ENCODE measurements at places on chromosomes 12 and 14.

DNA sequence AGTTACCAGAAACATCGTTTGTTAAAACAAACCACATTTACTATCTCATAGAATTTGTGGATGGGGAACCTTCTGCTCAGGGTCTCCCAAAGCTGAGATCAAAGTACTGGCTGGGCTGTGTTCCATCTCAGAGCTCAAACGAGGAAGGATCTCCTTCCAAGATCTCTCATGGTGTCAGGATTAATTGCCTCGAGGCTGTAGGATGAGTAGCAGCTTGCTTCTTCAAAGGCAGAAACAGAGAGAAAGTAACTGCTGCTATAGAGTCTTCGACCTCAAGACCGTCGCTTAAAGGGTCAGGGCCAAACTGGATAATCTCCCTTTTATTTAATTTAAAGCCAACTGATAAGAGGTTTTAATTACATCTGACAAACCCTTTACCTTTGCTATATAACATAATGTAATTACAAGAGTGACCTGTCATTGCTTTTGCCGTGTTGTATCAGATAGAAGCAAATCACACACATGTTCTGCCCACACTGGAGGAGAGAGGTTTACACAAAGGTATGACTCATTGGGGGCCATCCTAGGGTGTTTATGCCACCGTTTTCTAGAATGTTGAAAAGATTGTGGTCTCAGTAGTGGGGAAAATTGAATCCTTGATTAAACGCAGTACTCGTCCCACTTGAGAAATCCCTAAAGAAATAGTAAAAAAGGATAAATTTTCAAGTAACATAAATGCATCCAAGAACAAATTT, 868.8 kb upstream of the TMEM132C start:
- DNase-seq, result no peak

DNA sequence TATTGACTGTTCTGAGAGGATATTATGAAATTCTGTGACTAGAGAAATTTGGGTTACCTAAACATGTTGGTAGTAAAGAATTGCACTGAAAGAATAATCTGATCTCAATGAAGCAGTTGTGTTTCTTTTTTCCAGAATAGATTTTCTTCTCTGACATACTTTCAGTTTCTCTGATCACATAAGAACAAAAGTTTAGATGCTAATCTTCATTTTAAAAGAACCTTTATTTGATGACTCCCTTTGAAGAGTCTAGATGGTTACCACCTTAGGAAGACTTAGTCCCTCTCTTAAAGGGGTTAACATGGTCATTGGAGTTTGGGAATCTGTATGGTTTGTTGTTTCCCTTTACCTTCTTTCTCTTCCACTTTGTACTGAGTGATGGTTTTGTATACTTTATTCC, 58.6 kb downstream of the MON2 start:
- DNase-seq, result no peak

DNA sequence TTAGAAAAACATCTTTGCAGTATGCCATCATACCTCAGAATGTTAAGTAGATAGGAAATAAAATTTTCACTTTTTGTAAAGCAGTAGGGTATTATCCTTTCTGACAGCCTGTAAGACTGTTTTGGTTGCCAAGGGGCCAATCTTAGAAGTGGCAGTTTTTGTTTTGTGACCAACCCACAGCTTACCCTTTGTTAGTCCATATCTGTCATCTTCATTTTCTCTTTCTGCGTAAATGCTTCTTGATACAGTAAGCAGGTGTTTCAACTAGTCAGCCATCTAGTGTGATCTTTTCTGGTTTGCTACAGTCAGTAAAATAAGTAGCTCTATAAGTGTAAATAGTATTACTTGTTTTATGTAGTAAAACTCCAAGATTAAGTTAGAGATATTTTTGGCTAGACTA, 8.8 kb downstream of the PPM1A start:
- no peak for DNase-seq

DNA sequence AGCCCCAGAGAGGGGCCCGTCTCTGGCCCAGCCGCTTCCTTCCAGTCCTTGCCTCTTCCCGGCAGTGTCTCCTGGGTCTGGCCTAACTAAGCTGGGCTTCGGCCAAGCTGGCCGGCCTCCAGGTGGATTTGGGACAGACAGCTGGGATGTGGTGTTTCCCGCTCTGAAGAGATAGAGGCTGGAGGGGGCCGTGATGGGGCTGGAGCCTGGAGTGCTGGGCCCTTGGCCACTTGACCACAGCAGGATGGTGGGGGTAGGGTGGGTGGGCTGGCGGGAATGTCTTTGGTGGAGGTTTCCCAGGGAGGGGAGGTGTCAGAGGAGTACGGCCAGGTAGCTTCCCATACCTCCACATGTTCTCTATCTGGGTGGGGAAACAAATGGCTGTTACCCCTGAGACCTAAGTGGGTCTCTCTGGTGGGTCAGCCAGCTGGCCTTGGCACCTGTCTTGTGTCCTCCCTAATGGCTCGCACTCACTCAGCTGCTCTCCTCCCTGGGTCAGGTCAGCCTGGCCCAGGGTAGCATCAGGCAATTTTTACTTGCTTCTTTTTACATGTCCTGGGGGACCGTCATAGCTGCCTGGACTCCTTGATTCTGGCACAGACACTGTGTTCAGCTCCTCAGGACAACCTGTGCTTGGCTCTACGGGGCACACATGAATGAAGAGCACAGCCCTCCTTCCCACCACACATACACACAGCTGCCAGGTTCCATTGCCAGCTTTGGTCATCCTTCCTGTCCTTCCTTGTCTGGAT, 19.8 kb upstream of the PGF start:
- no peak for DNase-seq

GRCh38 chr14:24843494-24843893, 206.5 kb downstream of the STXBP6 start:
- DNase-seq, result no peak

DNA sequence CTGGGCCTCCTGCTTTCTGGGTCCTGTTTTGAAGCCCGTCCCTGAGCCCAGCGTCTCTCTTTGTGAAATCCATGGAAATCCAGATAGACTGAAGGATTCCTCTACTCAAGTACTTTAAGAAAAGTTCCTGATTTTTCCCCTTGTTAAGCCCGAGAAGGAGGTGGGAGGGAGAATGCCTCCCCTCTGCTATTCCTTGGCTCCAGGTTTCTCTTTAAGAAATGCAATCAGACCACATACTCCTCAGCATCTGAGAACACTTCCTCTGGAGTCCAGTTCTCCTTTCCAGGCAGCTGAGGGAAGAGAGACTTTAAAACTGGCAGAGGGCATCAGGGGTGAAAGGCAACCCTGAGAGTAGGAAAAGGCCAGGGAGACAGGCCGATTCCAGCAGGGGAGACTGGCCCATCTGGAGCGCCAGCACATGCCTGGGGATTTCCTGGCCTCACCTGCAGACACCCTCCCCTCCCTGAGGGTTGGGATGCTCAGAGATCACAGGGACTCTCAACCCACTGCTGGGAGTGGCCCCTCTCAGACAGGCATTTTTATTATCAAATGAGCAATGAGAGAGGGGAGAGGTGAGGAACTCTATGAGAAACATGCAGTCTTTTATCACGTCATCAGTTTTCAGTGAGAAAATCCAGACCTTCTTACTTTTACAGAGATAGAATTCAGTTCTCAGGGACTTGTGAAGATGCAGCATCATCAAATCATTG, 2.0 kb upstream of the EMP1 start:
- no peak for DNase-seq

DNA sequence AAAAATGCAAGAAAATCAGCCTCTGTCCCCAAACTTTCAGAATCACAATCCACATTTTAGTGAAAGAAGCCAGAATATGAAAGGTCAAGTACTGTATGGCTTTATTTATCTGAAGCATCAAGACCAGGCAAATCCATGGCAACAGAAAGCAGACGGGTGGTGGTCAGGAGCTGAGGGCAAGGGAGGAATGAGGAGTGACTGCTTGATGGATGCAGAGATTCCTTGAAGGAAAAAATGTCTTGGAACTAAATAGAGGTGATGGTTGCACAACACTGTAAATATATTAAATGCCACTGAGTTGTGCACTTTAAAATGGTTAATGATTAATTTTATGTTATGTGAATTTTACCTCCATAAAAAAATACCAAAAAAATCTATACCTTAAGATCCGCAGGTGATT, 165.1 kb downstream of the GXYLT1 start:
- DNase-seq, result no peak

GRCh38 chr14:93008381-93008780, 85.4 kb downstream of the CHGA start:
- no peak for DNase-seq

DNA sequence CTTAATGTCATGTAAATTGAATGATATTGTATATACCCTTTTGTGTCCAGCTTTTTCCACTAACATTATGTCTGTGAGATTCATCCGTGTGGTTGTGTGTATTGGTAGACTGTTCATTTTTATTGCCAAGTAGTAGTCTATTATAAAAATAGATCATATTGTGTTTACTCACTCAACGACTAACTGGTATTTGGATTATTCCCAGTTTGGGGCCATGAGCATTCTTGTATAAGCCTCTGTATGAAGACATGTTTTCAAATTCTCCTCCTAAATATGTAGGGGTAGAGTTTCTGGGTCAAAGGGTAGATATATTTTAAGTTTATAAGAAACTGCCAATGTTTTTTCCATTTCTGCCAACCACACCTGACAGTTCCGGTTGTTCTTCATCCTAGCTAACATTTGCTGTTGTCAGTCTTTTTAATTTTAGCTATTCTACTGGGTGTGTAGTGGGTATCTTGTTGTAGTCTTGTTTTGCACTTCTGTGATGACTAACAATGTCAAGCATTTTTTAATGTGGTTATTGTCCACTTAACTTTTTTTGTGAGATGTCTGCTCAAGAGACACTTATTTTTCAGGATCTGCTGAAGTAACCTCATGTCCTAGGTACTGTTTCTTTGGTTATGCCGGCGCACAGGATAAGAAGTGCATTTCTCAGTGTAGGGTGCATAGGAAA, 93.2 kb downstream of the DACT1 start:
- DNase-seq, result no peak

DNA sequence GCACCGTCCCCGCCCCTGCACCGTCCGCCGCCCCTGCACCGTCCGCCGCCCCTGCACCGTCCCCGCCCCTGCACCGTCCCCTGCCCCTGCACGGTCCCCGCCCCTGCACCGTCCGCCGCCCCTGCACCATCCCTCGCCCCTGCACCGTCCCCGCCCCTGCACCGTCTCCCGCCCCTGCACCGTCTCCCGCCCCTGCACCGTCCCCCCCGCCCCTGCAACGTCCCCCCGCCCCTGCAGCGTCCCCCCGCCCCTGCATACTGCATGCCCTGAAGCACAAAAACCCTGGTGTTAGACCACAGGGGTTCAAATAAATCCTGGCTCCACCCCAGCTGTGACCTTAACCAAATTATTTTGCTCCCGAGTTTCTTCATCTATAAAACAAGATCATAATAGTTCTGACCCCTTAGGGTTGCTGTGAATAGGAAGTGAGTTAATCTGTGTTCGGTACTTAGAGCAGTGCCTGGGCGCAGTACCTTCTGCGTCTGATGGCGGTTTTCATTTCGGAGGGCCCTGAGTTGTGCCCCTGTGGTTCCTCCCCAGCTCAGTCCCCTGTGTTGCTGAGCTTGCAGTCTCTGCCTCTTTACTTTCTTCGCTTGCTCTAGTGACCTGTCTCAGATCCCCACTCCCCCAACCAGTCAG, 38.1 kb downstream of the ESRRB start:
- no peak for DNase-seq

DNA sequence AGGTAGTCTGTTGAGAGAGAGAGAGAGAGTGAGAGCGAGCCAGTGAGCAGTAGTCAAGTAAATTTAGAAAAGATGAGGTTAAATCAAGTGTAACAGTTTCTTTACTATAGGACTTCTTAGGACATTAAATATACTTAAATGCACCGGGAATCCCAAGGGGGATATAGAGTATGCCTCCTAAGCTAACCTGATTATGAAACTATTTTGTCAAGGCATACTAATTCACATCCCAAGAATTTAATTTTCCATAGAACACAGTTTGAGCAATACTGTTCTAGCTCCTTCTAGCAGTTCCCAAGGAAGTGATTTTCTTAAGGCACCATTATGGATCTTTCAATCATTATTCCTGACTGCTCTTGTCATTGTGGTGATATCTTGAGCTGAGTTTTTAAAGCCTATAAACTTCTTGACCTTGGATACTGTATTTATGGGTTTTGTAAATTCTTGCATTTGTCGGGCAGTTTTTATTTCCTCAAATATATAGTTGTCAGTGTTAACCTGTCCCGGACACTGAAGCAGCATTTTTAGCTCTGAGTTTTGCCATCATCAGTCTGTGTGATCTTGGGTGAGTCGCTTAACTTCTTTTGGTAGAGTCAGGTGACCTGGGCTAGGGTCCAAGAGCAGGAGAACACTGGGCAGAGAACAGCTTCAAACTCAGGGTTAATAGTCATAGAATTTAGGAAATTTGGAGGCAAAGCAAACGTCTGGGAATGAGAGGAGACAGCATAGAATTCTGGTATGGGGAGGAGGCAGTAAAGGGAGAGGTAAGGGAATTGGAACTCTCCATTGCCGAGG, 196.5 kb upstream of the FRMD6 start:
- DNase-seq, result no peak

DNA sequence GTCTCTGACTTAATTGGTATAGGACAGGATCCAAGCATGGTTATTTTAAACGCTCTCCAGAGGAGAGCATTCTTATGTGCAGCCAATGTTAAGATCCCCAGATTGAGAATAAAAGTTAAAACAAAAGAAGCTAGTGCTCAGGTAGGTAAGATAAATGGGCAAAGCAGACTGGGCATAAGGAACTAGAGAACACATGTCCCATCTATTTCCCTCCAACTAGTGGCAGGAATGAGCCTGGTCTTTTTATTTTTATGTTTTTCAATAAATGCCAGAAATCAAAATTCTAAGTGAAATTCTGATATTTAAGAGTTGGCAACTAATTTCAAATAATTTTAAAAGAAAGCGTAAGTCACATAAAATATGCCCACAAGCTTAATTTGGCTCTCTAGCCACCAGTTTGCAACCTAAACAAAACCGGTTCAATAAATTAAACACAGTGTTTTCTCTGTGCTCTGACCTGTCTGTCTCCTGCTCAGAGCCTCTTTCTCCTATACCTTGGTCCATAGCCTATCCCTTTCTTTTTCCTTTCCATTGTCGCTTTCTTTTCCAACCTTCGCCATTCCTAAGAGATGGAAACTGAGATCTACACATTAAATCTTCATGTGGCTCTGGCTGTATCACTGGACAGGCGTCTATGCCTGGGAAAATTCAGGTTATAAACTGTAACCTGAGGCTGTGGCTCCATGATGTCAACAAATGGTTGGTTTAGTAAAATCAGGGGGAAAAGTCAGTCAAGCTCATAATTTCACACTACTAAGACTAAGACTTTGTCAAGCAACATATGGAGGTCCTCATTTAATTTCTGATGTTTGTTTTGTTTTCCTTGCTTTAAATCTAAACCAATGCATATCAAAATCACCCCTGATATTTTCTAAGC, 5.5 kb downstream of the SLC38A1 start:
- no peak for DNase-seq

All from stimulated activated CD4-positive, alpha-beta T cell treated with anti-CD3 and anti-CD28 coated beads, Interleukin-4, amount 100 ng/mL, for 4 hours (primary cell).